ENCODE measurements at places on chromosomes 16 and 17.
A peak's percentile ranks its signal among the peaks of the same experiment; 100 is the strongest.

- no peak for DNase-seq
Measured at GRCh38 chr17:28711723-28712031, at the start of gene PROCA1. TSS of gene PROCA1 (minus strand) at chr17:28711888. CDS start at chr17:28711660, 228 bp downstream.

DNA sequence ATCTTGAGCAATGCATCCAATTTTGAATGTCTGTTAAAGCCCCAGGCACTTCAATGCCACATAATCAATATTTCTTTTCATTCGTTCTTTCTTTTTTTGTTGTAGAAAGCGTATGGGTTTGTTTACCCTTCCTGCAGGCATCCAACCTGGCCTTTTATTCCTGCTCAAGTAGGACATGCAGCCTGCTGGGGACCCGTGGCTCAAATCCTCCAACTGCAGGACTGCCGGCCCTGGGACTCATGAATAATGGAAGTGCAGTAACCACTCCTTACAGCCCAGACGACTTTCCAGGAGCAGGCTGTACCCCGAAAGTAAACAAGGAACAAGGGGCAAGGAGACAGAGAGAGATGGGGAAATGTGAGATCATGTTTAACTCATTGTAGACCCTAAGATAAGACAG lies 126.4 kb downstream of the SALL1 start:
- DNase-seq, result no peak

DNA sequence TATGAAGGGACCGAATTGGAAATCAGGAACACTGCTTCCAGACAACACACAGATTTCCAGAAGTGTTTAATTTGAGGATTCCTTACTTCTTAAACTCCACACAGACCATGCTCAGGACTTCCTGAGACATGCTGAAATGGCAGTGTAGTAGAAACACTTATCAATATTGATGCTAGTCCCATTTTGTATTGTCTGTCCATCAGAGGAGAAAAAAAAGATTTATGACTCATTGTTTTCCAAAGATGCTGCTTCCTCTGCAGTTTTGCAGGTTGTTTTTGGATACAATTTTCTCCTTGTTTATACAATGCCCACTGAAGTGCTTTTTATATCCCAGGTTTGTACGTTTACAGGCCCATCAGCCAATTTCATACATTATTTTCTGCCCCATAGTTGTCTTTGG lies 68.3 kb upstream of the TANC2 start:
- no peak for DNase-seq

DNA sequence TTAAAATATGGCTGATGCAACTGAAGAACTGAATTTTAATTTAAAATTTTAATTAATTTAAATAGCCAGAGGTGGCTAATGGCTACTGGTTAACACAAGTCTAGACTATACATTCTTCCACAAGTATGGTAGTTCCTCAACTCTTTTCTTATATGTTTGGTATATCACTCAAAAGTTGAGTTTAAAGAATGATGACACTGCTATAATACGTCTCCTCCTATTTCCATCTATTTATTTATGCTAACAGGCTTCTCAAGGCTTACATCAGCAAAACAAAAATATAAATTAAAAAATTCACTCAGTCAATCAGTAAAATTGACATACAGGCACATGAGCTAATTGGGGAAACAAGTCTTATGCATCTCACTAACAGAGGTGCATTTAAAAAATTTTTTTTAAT lies 227.9 kb upstream of the PMFBP1 start:
- DNase-seq, result no peak

DNA sequence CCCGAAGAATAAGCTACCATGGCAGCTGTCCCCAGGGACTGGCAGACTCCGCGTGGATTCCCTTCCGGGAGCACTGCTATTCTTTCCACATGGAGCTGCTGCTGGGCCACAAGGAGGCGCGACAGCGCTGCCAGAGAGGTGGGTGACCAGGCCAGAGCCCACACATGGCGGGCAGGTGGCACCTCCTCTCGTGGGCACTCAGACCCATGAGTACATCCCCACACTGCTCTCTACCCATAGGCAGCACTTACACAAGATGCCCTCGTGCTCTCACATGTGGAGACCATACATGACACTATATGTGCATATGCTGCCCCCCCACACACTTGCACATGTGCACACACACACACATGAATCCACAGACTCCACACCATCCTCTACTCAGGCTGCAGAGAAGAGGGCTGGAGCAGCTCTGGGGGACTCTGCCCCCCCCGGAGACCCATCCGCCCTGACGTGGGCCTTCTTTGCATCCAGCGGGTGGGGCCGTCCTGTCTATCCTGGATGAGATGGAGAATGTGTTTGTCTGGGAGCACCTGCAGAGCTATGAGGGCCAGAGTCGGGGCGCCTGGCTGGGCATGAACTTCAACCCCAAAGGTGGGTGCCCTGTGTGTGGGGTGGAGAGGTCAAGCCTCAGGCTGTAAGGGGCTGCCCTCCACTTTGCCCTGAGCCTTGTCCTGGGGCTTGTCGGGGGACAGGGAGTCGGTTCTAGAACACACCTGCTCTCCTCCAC lies 62.9 kb downstream of the MRC2 start:
- no peak for DNase-seq

DNA sequence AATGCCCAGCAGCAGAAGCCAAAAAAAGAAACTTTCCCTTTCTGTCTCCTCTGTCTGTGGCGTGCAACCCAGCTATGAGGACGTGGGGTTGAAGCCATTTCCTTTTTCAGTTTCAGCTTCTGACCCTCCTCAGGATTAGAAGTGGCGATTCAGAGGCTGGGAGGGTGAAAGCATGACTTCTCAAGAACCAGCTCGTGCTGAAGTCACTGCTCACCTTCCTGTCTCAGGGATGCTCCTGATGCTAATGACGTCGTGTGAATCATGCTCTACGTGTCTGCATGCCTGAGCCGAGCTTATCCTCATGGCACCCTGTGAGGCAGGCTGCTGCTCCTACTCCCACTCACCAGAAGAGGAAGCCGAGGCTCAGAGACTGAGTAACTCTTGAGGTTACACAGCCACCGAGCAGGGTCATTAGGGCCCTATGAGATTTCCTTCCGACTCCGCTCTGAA lies 5.7 kb upstream of the LPO start:
- no peak for DNase-seq

GRCh38 chr17:2194889-2195335 lies 108.7 kb downstream of the SMG6 start:
- no peak for DNase-seq

GRCh38 chr16:56525236-56525635 lies 5.4 kb upstream of the BBS2 start:
- no peak for DNase-seq

- no peak for DNase-seq
Measured at GRCh38 chr16:67357561-67357960, 30.9 kb downstream of the LRRC36 start.

- no peak for DNase-seq
Measured at GRCh38 chr16:79361132-79361751, 239.3 kb downstream of the MAF start.

- no peak for DNase-seq
Measured at GRCh38 chr17:62627904-62628633, 599 bp downstream of the MRC2 start.

DNA sequence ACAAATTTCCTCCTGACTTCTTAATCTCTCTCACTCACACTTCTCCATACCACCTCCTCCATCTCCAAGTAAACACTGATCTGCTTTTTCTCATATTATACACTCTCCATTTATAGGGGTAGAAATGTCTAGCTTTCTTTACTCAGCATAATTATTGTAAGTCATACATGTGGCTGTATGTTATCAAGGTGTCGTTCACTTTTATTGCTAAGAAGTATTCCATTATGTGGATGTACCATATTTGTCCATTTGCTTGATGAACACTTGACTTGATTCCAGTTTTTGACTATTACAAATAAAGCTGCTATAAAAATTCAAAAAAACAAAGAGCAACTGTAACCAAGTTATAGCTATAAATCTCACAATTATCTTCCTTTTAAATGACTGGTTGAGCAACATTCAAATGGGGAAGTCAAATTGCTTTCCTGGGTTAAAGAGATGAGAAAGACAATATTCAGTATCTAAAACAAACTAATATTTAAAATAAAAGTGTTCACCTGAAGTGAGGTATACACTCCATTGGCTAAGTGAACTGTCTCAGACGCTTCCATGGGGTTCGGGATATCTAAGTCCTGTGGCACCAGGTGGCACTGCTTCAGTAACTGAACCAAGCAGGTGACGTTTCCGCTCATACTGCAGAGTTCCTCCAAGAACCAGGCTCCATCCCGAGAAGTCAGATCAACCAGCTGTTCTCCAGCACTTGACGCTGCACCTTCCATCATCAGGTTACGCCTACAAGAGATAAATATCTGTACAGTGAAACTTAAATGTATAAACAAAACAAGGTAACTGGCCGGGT lies 32.6 kb upstream of the ARL6IP1 start:
- DNase-seq, result no peak

DNA sequence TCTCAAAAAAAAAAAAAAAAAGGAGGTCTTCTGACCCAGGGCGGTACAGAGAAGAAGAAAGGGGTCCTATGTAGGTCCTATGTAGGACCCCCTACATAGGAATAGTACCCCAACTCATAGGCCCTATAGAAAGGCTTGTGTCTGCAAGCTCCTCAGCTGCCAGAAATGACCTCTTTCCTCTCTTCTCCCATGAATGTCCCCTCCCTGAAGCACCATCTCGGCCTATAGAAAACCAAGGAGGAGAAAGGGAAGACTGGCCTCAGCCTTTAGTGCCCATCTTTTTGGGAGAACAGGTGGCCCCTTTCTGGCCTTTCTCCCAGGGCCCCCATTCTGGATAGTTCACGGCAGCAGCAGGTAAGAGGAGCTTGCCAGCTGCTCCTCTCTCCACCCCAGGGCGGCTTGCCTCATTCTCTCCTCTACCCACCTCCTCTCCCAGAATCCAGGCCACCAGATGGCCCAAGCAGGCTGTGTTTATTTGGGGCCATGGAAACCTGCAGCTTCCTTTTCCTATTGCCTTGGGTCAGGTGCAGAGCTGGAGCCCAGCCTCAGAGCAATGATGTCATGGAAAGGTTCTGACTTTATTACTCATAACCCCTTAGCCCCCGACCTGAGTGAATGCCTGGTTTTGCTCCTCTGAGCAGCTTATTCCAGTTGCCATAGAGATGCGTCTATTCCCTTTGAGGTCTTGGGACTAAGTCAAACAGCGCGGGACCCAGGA lies 1.6 kb upstream of the MRPL58 start:
- DNase-seq, result no peak

DNA sequence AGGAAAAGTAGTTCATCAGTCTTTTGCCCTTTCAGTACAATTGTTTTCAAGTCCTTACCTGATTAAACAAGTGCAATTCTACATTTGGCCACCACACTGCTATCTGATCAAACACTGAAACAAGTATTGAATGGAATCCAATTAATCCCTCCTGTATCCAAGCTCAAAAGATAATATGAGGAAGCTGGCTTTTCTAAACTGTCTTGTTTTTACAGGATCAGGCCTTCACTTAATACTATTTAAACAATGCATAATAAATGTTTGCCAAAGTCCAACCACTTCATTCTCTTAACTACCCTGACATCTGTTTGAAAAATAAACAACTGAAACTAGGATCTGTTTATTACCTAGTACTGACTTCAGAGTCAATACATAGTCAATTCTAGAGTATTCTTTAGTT lies 131.6 kb downstream of the MRTFB start:
- no peak for DNase-seq

DNA sequence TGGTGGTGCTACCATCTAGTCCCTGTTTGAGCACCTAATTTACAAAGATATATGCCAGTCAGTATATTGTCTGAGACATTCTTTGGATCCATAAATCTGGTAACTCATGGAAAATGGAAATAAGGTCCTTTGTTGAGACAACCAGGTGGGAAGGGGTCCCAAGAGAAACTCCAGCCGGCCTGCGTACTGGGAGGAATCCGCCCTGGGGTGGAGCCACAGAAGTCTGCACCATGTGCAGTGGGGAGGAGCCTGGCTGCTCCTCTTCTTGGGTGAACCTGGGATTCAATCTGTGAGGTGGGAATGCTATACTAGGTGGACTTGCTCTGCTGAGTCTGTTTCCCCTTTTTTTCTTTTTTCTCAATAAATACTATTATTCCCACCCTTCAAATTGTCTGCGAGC lies 339.2 kb upstream of the TNRC6C start:
- DNase-seq, result no peak

DNA sequence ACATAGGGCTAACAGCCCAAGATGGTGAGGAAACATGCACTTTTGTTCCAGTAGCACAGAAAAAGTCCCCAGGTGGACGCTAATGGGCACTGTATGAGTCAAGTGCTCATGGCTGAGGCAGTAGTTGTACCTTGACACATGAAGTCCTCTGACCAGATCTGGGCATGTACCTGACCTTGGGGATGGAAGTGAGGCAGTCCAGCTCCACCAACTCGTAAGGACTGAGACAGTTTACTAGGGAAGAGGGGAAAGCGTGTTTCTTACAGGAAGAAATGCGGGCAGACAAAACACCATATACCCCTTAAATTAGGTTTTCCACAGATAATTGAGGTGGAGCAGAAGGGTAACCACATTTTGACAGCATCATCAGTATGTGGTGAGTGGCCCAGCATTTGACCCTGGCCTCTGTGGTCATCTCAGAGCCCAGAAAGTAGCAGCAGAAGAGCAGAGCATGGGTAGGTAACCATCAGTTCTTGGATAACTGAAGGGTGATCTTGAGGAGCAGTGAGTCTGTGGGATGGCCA lies 32.4 kb upstream of the METTL9 start:
- no peak for DNase-seq

DNA sequence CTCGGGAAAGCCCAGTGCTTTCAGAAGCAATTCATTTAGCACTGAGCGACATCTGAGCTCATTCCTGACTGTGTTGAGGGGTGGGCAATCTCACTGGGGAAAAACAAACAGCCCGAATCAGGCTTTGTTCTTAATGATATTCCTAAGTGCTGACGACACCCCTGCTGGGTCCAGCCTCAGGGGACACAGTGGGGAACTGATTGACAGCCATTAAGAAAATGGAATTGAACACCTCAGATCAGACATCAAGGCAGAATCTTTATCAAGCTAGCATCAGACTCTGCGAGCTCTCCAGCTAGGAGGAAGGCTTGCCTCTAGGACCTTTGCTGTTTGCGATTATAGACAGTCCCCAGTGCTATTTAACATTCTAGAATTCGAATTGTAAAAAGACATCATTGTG lies 22.5 kb upstream of the LYRM9 start:
- no peak for DNase-seq

DNA sequence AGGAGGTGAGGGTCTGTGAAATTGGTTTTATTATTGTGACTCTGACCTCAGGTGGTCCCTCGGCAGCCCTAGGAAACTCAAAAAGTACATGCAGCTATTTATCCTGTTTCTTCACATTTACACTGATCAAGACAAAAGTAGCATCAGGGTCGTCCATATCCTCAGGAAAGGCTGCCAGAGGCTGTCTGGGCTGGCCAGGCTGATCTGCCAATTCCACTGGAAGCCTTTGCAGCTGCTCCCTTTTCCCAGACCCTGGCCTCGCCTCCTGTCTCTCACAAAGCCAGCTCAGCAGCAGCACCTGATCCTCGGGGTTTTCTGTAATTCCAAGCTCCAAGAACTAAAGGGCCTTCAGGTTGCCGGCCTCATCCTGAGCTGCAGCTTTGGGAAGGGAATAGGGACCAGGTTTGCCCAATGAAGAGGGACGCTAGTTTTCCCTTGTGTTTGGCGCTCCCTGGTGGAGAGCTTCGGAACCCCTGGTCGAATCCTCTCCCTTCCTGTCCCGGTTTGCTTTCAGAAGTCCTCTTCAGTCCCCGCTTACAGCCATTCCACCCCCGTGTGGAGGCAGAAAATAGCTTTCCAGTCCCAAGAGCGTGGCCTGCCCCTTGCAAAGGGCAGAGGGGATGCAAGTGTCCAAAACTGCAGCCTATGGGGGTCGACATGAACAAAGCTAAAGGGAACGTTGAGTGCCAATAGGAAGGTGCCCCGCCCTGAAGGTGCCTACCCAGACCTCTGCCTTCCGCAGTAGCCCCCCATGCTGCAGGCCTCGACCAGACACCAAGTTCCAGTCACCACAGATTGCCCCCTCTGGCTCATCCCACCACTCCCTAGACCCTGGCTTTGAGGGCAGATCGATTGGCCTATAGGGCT lies 13.4 kb downstream of the MFSD6L start:
- DNase-seq, result peak; percentile 52

GRCh38 chr16:70590722-70591415 lies 55.5 kb upstream of the IL34 start:
- DNase-seq, result no peak
